ENCODE measurements at places on chromosomes 3 and 15. TPM values are rescaled to one million over a fixed set of nuclear protein-coding genes. Genes with fewer than 3 reads are reported as not detected.

ALG1L2 gene
- not detected for total RNA-seq

- H3K4me1 ChIP-seq: no peaks in the 10 kb centered on the region
- H3K27ac ChIP-seq: no peak overlapping the region
- DNase-seq: no peak
- no peaks in the 10 kb centered on the region for H3K36me3 ChIP-seq
Measured at GRCh38 chr15:73395671-73396070, 26.9 kb upstream of the HCN4 start.

GABRB3 gene
- total RNA-seq: not detected

GRCh38 chr3:101988596-101988995 lies 139.3 kb downstream of the NFKBIZ start:
- peaks cover 18% of the 10 kb centered on the region for H3K36me3 ChIP-seq
- peak; percentile 15 for DNase-seq
- peaks cover 13% of the 10 kb centered on the region for H3K27me3 ChIP-seq
- H3K4me1 ChIP-seq: peaks cover 62% of the 10 kb centered on the region
- no peak overlapping the region for H3K4me3 ChIP-seq

GRCh38 chr3:61537366-61537765 lies 24.0 kb upstream of the PTPRG start:
- no peak for DNase-seq
- no peak overlapping the region for H3K4me3 ChIP-seq
- peaks cover 13% of the 10 kb centered on the region for H3K27me3 ChIP-seq
- no peaks in the 10 kb centered on the region for H3K36me3 ChIP-seq
- H3K27ac ChIP-seq: no peak overlapping the region

- H3K27me3 ChIP-seq: peaks cover 6% of the 10 kb centered on the region
- H3K36me3 ChIP-seq: peaks cover 71% of the 10 kb centered on the region
- H3K4me3 ChIP-seq: no peak overlapping the region
- no peak overlapping the region for H3K27ac ChIP-seq
Measured at GRCh38 chr15:72199721-72200212, 2.2 kb upstream of the GRAMD2A start.

DNA sequence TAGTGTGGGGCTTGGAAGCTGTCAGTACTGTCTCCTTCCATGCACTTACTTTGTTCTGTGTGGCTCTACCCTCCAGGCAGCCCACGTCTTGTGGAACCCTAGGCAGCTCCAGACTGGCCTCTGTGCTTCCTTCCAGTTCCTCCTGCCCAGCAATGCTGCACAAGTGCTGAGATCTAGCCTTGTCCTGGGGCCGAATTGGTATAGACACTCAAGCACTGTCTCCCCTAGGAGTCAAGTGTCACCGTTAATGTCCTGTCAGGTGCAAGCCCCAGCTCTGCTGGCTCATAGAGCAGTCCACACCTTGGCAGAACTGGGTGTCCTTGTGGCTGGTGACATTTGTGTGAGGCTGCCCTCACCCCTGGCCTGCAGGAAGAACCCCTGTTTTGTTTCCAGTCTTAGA lies 130.1 kb downstream of the EEFSEC start:
- H3K4me3 ChIP-seq: no peak overlapping the region
- peaks cover 7% of the 10 kb centered on the region for H3K36me3 ChIP-seq
- DNase-seq: no peak
- no peaks in the 10 kb centered on the region for H3K4me1 ChIP-seq
- no peak overlapping the region for H3K27ac ChIP-seq
- no peaks in the 10 kb centered on the region for H3K27me3 ChIP-seq

GRCh38 chr3:143720381-143720780 lies 127.9 kb downstream of the SLC9A9 start:
- H3K4me3 ChIP-seq: no peak overlapping the region
- H3K4me1 ChIP-seq: no peaks in the 10 kb centered on the region
- no peak for DNase-seq
- H3K27ac ChIP-seq: no peak overlapping the region
- H3K27me3 ChIP-seq: no peaks in the 10 kb centered on the region

DNA sequence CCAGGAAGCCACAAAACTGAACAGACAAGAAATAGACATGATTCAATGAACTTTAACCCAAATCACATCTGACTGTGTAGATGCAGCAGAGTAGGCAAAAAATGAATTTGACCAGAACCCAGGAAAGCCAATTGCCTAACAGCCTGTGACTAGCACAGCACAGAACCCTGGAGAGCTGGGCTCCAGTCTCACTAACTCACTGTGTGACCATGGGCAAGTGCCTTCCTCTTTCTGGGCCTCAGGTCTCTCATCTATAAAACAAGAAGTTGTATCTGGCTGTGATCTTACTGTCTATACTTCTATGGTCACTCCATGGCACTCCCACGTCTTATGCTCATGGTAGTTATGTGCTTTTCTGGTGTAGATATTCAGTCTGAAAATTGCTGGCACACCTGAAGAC lies 48.1 kb upstream of the USP3 start:
- H3K36me3 ChIP-seq: no peaks in the 10 kb centered on the region
- no peak overlapping the region for H3K4me3 ChIP-seq
- H3K27ac ChIP-seq: no peak overlapping the region
- peaks cover 3% of the 10 kb centered on the region for H3K4me1 ChIP-seq

GRCh38 chr15:55774113-55774970 lies 31.4 kb upstream of the PRTG start:
- H3K4me3 ChIP-seq: no peak overlapping the region
- no peak overlapping the region for H3K27ac ChIP-seq
- peak; percentile 20 for DNase-seq
- no peaks in the 10 kb centered on the region for H3K36me3 ChIP-seq
- H3K27me3 ChIP-seq: peaks cover 5% of the 10 kb centered on the region
- no peaks in the 10 kb centered on the region for H3K4me1 ChIP-seq

SLC12A1 gene
- total RNA-seq: not detected

GRCh38 chr3:155805204-155805801 lies 775 bp downstream of the C3orf33 start:
- H3K4me3 ChIP-seq: peak overlapping the region; percentile 85
- peaks cover 4% of the 10 kb centered on the region for H3K4me1 ChIP-seq
- H3K27ac ChIP-seq: peak overlapping the region; percentile 70
- peaks cover 11% of the 10 kb centered on the region for H3K27me3 ChIP-seq
- peaks cover 5% of the 10 kb centered on the region for H3K36me3 ChIP-seq

DNA sequence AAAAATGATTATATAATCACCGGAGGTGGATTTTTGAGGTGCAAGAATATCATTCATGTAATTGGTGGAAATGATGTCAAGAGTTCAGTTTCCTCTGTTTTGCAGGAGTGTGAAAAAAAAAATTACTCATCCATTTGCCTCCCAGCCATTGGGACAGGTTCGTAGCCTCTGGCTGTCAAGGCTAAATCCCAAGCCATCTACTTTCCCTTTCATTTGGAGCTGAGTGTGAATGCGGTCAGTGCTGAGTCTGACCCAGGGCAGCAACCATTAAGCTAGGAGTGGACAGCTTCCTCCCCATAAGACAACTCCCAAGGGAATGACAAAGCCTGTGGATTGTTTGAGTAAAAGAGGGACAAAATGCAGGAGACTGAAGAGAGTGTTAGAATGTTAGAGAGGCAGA lies 33.6 kb downstream of the PARP14 start:
- no peak overlapping the region for H3K27ac ChIP-seq
- no peak overlapping the region for H3K4me3 ChIP-seq
- H3K36me3 ChIP-seq: peaks cover 94% of the 10 kb centered on the region
- no peaks in the 10 kb centered on the region for H3K27me3 ChIP-seq
- DNase-seq: no peak

DNA sequence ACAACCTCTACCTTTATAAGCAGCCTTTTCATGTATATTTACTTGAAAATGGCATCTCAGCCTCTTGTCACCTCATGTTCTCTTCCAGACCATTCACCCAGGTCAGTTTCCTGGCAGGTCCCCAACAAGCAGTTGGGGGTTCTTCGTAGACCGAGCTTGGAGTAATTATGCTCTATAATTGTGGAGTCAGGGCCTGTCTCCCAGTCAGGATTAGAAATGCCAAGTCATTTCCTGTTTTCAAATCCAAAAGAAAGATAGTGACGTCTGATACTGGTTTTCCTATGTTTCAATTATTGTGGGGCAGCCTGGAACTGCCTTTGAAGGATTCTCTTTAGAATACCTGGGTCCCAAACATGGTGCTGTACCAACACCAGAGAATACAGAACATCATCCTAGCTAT lies 430.6 kb downstream of the MECOM start:
- no peak overlapping the region for H3K4me3 ChIP-seq
- no peak overlapping the region for H3K27ac ChIP-seq
- no peak for DNase-seq
- peaks cover 38% of the 10 kb centered on the region for H3K27me3 ChIP-seq

- no peak for DNase-seq
- H3K36me3 ChIP-seq: no peaks in the 10 kb centered on the region
- H3K4me3 ChIP-seq: no peak overlapping the region
- H3K27me3 ChIP-seq: no peaks in the 10 kb centered on the region
Measured at GRCh38 chr3:116005404-116005803, 382.1 kb downstream of the GAP43 start.

GRCh38 chr3:171535799-171536198 lies 75.6 kb upstream of the TNIK start:
- H3K27me3 ChIP-seq: no peaks in the 10 kb centered on the region
- H3K27ac ChIP-seq: no peak overlapping the region
- no peaks in the 10 kb centered on the region for H3K36me3 ChIP-seq
- H3K4me3 ChIP-seq: no peak overlapping the region
- no peaks in the 10 kb centered on the region for H3K4me1 ChIP-seq
- DNase-seq: no peak

GATA2 gene
- 0.28 TPM for total RNA-seq

DNA sequence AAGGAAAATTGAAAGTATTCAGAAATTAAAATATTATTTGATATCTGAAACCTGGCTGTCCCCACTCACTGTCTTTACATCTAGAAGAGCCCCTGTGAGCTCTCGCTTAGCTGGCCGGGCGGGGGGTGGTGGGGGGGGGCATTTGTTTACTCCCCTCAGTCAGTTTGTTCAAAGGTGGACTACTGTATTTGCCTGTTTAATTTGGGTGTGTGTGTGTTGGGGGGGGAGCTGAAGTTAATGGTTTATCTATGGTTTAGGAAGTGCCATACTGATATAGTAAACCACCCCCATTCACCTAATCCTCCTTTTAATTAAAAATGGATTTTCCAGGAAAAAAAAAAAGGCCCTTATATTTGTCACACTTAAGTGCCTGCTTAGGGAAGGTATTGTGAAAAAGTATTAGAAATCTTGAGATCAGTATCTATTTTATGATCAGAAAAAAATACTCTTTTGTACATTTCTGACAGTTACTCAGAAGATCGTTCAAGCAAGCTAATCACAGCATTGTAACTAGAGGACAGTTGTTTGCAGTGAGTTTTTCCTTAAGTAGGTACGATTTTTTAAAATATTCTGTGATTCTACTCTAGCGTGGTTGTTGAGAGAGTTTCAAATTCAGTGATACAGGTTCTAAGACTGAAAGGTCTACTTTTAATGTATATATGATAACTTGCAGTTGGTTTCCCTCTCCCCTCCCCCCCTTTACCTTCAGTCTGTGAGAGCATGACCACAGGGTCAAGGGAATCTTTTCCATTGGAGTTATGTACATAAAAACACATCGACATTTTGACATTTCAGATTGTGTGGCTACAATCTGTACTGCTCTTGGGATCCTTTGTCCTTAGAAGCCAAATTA lies 8.5 kb downstream of the NR2F2 start:
- no peaks in the 10 kb centered on the region for H3K36me3 ChIP-seq
- DNase-seq: no peak
- H3K27me3 ChIP-seq: peaks cover 81% of the 10 kb centered on the region
- H3K27ac ChIP-seq: no peak overlapping the region

- no peak overlapping the region for H3K4me3 ChIP-seq
- DNase-seq: no peak
- H3K27ac ChIP-seq: no peak overlapping the region
Measured at GRCh38 chr15:71939981-71940588, 129.7 kb downstream of the NR2E3 start.

ACOX2 gene
- not detected for total RNA-seq

GRCh38 chr3:125137358-125138033 lies 75.1 kb downstream of the SLC12A8 start:
- H3K27ac ChIP-seq: no peak overlapping the region
- H3K4me3 ChIP-seq: no peak overlapping the region
- H3K4me1 ChIP-seq: peaks cover 37% of the 10 kb centered on the region
- DNase-seq: no peak
- H3K27me3 ChIP-seq: peaks cover 54% of the 10 kb centered on the region

DNA sequence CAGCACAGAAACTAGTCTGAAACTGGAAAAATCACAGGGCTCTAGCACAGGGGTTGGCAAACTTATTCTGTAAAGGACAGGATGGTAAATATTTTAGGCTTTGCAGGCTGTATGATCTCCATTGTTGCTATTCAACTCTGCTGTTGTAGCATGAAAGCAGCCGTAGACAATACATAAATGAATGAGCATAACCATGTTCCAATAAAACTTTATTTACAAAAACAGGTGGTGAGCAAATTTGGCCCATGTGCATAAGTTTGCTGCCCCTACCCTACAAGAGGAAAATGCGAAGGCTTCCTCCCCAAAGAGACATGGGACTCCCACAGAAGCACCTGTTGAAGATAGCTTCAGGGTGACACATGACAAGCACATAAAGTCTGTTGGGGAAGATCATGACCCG lies 59.2 kb downstream of the SYNM start:
- H3K4me1 ChIP-seq: peaks cover 2% of the 10 kb centered on the region
- no peak overlapping the region for H3K4me3 ChIP-seq
- H3K27me3 ChIP-seq: no peaks in the 10 kb centered on the region
- H3K27ac ChIP-seq: no peak overlapping the region

ACTC1 gene
- not detected for total RNA-seq

DNA sequence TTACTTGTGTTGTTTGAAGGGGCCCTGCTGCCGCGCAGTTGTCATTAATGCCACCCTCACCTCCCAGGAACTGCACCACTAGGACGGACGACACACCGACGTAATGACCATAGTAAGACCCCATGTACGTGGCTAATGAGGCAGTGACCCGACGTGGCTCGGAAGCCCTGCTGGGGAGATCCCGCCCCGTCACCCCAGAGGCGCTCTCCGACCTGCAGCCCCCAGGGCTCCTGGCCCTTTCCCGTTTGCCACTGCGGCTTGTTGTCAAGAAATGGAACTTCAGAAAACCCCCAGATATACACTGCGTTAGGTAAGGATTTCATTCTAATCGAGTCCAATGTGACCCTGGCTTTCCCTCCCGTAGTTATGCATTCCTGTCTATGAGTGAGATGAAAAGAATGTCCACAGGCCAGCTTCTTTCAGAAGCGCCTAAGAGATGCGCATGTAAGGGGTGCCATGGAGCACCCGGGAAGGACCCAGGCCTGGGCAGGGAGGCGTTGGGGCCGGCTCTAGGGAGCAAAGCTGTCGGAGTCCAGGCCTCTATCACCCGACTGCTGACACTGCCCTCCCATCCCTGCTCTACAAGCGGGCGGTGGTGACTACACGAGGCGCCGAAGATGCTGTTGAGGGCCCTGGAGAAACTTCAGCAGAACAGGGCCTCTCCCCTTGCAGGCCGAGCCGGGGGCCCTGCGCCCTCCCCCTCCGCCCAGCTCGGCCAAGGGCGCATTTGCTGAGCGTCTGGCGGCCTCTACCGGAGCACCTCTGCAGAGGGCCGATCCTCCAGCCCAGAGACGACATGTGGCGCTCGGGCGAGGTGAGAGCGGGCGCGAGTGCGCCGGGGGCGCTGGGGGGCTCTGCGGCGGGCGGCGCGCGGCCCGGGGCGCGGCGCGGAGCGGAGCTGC lies at the start of gene GABRA5:
Gene GABRA5 (plus strand): TSS at position 765 of the 902 bp plus-strand sequence. CDS start 2,187 bp downstream, outside the sequence.
- H3K4me1 ChIP-seq: no peaks in the 10 kb centered on the region
- peaks cover 18% of the 10 kb centered on the region for H3K27me3 ChIP-seq
- no peaks in the 10 kb centered on the region for H3K36me3 ChIP-seq
- H3K27ac ChIP-seq: no peak within 1 kb of the TSS
- H3K4me3 ChIP-seq: no peak within 1 kb of the TSS
- DNase-seq: no peak
